ENCODE measurements at places on chromosomes 11 and 22.

DNA sequence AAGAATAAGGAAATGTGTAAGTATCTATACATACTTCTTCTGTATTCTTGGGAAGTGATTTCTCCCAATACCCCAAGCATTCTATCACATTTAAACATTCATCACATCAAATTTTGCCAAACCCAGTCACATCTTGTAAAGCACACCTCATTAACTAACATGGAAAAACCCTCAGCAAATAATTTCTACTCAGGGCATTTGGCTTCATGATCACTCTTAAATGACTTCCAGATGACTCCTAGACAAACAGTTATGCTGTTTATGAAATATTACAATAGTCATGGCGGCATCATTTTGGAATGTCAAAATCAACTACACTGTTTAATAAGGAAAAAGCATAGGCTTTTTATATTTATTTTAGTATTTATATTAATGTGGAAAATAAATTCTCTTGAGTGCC lies 47.3 kb upstream of the CCDC34 start:
- no peak for ATAC-seq

- peak; percentile 49 for ATAC-seq
Observed at GRCh38 chr11:61429346-61429690, 457 bp downstream of the CPSF7 start.

DNA sequence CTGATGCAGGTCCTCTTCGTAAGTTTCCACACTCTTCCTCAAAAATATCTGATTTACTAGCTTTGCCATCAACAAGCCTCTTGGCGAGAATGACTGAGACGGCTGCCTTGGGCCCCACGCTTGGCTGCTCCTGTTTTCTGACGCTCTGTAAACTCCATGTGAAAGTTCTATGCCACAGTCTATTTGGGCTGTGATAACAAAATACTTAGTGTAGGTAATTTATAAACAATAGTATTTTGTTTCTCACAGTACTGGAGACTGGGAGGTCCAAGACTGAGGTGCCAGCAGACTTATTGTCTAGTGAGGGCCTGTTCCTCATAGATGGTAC lies 123.2 kb upstream of the SORL1-AS1 start:
- peak; percentile 3 for ATAC-seq

DNA sequence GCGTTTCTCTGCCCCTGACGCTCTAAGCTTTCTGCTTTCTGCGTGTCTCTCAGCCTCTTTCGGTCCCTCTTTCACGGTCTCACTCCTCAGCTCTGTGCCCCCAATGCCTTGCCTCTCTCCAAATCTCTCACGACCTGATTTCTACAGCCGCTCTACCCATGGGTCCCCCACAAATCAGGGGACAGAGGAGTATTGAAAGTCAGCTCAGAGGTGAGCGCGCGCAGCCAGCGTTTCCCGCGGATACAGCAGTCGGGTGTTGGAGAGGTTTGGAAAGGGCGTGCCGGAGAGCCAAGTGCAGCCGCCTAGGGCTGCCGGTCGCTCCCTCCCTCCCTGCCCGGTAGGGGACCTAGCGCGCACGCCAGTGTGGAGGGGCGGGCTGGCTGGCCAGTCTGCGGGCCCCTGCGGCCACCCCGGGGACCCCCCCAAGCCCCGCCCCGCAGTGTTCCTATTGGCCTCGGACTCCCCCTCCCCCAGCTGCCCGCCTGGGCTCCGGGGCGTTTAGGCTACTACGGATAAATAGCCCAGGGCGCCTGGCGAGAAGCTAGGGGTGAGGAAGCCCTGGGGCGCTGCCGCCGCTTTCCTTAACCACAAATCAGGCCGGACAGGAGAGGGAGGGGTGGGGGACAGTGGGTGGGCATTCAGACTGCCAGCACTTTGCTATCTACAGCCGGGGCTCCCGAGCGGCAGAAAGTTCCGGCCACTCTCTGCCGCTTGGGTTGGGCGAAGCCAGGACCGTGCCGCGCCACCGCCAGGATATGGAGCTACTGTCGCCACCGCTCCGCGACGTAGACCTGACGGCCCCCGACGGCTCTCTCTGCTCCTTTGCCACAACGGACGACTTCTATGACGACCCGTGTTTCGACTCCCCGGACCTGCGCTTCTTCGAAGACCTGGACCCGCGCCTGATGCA lies at the start of gene MYOD1:
Gene MYOD1 (plus strand): TSS at position 544 of the 910 bp plus-strand sequence. CDS start 212 bp downstream, at position 756.
- ATAC-seq: no peak

DNA sequence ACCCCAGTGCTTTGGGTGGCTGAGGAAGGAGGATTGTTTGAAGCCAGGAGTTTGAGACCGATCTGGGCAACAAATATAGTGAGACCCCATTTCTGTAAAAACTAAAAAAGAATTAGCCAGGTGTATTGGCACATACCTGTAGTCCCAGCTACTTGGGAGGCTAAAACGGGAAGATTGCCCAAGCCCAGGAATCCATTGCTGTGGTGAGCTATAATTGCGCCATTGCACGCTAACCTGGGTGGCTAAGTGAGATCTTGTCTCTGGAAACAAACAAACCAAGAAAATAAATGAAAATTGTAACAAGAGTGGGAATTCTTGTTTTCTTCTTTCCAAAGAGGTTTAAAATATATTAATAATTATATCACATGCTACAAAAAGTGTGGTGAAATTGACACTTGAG lies 52.9 kb downstream of the DEPDC5 start:
- no peak for ATAC-seq
